IMR-90 (cell line): ENCODE measurements at places on chromosomes 7 and 10. TPM values are rescaled to one million over a fixed set of nuclear protein-coding genes. Genes with fewer than 3 reads are reported as not detected.
A peak's percentile ranks its signal among the peaks of the same experiment; 100 is the strongest.

DNA sequence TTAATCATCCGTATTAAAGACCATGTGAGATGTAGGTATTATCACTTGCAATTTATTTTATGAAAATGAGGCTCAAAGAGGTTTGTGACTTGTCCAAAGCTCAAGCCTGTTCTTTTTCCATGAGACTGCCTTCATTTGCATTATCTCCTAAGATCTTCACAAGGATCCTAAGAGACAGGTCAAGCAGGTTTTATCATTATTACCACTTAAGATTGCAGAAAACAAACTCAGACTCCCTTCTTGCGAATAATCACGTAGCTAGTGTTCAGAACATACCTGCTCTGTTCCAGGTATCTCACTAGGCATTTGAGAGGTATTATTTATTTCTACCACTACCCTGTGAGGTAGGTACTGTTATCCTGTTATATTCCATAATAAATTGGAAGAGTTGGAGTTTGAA lies 64.8 kb downstream of the ZNRF2 start:
- no peaks in the 10 kb centered on the region for H3K27me3 ChIP-seq
- H3K36me3 ChIP-seq: no peaks in the 10 kb centered on the region
- no peak for DNase-seq
- no peak overlapping the region for H3K4me3 ChIP-seq
- peaks cover 2% of the 10 kb centered on the region; the same call in 1 of the 2 replicates for H3K4me1 ChIP-seq

Gene OPALIN
- total RNA-seq: not detected in 2 replicates

DNA sequence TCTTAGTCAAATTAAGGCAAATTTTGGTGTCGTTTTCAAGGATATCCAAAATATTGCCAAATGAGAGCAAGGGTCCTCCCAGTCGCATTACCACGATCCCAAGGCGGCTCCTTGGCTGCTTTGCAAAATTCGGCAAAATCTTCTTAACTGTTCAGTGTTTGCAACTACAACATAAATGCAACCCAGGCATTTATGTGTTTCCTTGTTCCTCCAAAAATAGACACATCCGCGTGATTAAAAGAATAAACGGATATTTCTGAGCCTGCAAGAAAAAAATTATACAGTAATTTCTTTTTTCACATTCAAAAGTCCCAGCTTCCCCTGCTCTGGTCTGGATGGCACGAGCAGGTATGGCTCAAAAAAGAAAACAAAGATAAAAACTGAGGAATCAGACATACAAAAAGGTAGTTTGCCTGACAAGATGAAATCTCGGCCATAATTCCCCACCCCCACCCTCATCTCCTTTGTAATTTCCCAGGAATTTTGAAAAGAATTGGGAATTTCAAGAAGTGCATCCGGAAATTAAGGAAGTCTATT lies 6.0 kb downstream of the SKIDA1 start:
- no peaks in the 10 kb centered on the region for H3K36me3 ChIP-seq
- peak overlapping the region; percentile 95 for H3K4me3 ChIP-seq
- peaks cover 4% of the 10 kb centered on the region for H3K4me1 ChIP-seq
- no peaks in the 10 kb centered on the region for H3K27me3 ChIP-seq
- DNase-seq: no peak

Gene AQP1
- 0.18 and 0.28 TPM in 2 replicates for total RNA-seq

DNA sequence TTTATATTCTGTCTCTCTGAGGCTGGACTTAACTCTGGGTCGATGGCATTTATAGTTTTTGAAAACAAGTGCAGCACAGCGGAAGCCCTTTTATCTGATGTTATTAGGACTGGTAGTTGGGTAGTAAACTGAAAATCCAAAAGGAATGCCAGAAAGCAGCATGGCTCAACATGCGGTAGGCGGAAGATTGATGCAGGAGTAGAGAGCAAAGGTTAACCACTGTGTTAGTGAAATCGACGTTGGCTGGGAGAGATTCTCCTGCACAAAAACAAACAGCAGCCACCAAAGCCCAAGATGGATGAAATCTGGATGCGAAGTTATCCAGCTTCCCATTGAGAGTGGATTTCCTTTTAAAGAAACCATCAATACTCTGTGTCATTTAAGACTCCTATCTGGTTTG lies 54.5 kb upstream of the EMX2 start:
- no peak for DNase-seq
- H3K4me1 ChIP-seq: no peaks in the 10 kb centered on the region
- no peak overlapping the region for H3K4me3 ChIP-seq
- H3K27me3 ChIP-seq: no peaks in the 10 kb centered on the region

Gene ZPBP
- total RNA-seq: not detected in 2 replicates

GRCh38 chr10:86335257-86335656 lies 31.3 kb downstream of the GRID1 start:
- no peak overlapping the region for H3K4me3 ChIP-seq
- H3K27ac ChIP-seq: no peak overlapping the region
- peaks cover 5% of the 10 kb centered on the region; the same call in 1 of the 2 replicates for H3K27me3 ChIP-seq
- no peaks in the 10 kb centered on the region for H3K4me1 ChIP-seq

- no peak for DNase-seq
- no peaks in the 10 kb centered on the region for H3K36me3 ChIP-seq
- no peak overlapping the region for H3K4me3 ChIP-seq
These were observed 139.5 kb downstream of the PFKFB3 start for GRCh38 chr10:6342096-6342685.

Gene POLR2J3
- 13.1 and 14.2 TPM in 2 replicates for total RNA-seq

Gene WIPF3
- not detected in 2 replicates for total RNA-seq
